Parietal lobe (tissue), 2 donors: ENCODE measurements at places on chromosomes 3 and 15. TPM values are rescaled to one million over a fixed set of nuclear protein-coding genes. Genes with fewer than 3 reads are reported as not detected.

The SGO1 gene
- 4.1 TPM for total RNA-seq

The EBLN2 gene
- total RNA-seq: 22.5 TPM

The ESYT3 gene
- 0.94 TPM for total RNA-seq

The GREM1 gene
- total RNA-seq: 2.8 TPM

The TAGLN3 gene
- total RNA-seq: 141 TPM

The CFAP20DC gene
- total RNA-seq: 4.1 TPM

The CD86 gene
- 0.94 TPM for total RNA-seq
